Fibroblast of villous mesenchyme (primary cell): ENCODE measurements at places on chromosomes 1 and 21. TPM values are rescaled to one million over a fixed set of nuclear protein-coding genes. Genes with fewer than 3 reads are reported as not detected.
A peak's percentile ranks its signal among the peaks of the same experiment; 100 is the strongest.

DNA sequence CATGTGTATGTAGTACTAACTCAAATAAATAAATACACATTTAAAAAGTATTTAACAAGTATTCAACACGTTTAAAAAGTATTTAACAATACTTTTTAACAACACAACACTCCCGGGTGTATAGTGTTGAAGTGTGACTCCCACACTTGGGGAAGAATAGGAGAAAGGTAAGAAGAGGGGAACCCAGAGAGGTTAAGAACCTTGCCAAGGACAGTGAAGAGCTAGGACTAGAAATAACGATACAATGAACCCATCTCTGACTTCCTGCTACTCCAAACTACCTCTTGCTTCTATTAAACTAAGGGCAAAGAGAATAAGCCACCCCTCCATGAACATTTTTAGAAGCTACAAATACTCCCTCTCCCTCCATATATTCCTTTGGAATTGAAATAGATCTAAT lies 1.7 kb upstream of the GFI1 start:
- DNase-seq = no peak

DNA sequence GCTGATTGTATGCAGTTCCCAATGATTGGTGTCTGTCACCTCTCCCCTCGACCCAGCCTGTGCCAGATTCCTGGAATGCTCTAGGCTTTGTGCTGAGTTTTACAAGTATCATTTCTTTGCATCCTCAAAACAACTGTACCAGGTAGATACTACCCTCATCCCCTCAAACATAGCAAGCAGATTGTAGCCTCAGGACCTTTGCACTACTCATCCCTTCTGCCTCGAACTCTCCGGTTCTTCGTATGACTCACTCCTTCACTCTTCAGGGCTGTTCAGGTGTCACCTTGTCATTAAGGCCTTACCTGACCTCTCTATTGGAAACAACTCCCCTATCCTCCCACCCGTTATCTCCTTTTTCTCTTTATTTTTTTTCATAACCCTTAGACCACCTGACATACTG lies 8.0 kb downstream of the KCNC4 start:
- no peak for DNase-seq

- DNase-seq = no peak
These were observed 74.4 kb downstream of the RWDD3 start for GRCh38 chr1:95308276-95309030.

- DNase-seq = no peak
These were observed 84.9 kb upstream of the CXADR start for GRCh38 chr21:17427831-17428483.

DNA sequence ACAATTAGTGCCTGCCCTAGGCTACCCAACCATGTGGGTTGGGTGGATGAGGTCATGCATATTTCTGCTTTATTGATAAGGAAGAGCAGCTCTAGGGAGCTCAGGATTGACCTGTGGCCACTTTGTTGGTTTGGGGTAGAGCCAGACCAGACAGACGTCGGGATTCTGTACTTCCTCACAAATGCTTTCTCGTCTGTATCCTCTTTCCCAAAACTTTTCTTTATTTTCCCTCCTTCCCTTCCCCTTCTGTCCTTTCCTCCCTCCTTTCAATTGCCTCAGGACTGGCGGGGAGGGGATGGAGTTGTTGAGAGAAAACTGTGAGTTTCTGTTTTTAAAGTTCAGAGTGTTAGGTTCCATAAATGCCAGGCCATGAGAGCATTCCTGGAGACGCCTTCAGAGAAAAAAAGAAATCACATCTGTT lies 68.0 kb downstream of the UCK2 start:
- peak; percentile 88 for DNase-seq

Gene VANGL2
- not detected in 2 replicates for total RNA-seq

Gene PLA2G2E
- total RNA-seq = not detected in 2 replicates

GRCh38 chr21:28308516-28308915 lies 684.2 kb downstream of the LTN1 start:
- no peak for DNase-seq

DNA sequence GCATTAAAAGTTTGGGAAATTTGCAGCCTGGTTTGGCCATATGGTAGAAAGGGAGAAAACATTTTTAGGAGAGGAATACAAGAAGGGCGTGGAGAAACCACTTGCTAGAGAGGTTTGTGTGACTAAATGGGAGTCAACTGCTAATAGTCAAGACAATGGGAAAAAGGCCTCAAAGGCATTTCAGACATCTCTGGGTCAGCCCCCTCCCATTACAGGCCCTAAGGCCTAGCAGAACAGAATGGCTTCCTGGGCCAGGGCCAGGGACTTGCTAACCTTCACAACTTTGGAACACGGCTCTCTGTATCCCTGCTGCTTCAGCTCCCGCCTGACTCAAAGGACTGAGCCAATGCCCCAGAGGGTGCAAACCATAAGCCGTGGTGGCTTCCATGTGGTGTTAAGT lies 752.3 kb upstream of the ADAMTS5 start:
- no peak for DNase-seq

Gene CFHR5
- total RNA-seq = not detected in 2 replicates

Gene ITGB2
- under 0.01 and 0.43 TPM in 2 replicates for total RNA-seq

Gene ERVH48-1
- under 0.01 TPM in 1 of 2 replicates, not detected in the other for total RNA-seq

DNA sequence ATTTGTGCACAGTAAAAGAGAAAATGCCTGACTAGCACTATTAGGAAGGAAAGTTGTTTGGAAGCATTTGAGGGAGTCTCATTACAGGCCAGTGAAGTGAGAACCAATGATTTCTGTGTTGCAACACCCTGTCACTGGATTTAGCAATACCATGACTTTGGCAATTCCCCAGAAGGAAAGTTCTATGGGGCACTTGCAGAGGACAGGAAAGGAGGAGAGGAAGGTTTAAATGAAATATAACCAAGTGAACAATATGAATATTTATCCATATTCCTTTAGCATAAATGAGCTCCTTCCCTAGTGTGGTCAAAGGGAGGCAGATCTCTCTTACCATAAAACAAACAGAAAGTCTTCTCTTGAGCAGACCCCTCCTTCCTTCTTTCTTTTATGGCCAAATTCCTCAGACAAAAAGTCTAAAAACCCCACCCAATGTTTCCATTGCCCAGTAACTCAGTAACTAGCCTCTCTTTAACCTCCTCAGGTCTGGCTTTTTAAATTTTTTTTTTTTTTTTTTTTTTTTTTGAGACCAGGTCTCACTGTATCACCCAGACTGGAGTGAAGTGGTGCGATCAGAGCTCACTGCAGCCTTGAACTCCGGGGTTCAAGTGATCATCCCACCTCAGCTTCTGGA lies 5.5 kb downstream of the TLR5 start:
- DNase-seq = peak; percentile 85

Gene LMX1A
- total RNA-seq = not detected in 2 replicates

GRCh38 chr1:149848340-149849110 lies 50.8 kb upstream of the BOLA1 start:
- peak; percentile 20 for DNase-seq

DNA sequence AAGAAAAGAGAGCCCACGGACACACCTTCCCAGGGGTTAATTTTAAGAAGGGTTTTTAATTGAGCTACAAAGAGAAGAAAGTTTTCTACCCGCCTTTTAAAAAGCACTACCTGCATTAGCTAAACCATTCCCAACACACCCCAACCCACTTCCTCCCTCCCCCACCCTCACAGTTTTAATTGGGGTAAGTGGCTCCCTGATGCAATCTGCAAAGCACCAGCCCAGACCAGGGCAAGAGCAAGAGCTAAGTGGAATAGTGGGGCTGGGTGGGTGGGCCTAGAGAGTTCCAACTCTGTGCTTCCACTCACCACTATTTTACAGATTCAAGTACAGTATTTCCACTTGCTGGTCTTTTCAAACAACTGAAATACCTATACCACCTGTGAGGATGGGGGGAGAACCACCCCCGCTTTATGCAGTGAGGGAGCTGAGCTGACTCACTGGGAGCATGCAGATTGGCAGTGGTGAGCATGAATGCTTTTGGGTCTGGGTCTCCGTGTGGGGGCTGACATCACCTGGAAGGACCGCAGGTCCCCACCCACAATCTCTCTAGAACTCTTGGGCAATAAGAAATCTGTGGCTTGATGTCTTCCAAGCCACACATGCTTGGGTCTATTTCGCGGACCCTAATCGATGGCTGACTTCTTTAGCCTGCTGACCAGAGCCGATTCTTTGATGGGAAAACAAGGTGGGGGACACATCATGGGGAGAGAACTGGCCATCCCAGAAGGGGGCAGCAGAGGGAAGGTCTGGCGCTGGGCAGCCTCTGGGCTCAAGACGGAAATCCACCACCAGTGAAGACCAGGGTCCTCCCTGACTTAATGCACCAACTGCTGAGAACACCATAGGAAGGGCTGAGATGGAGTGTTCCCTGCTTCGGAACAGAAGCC lies 95.5 kb downstream of the SSBP3 start:
- DNase-seq = peak; percentile 58

DNA sequence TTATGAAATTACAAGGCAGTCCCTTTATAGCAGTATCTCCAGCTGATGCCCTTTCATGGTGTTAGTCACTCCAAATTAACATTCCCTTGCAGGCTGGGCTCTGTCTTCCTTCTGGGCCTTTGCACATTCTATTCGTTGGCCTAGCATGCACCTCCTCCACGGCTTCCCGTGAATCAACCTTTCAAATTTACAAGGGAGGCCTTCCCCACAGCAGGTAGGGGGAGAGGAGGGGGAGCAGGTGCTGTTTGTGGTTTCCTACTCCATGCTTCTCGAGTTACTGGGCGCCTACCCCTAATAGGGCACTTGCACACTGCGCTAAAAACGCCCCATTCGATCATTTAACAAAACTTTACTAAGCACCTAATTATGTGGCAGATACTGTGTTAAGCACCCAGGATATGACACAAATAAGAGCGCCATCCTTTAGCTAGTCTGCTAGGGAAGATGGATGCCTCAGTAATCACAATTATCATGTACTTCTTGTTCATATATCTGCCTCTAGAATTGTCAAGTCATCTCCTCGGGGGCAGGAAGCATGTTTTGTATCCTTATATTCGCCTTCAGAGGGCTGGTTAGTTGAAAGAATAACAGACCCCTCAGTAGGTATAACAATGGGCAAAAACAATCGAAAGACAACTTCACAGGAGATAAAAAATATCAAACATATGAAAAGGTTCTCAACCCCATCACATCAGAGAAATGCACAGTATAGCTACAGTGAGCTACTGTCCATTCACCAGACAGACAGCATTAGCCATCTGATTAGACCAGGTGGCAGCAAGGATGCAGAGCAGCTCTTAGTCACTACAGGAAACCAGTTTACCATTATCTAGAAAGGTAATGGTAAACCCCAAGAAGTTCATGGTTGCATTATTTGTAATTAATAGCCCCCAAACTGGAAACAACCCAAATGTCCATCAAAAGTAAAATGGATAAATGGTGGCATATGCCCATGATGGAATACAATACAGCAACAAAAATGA lies 1.7 kb upstream of the ADAR start:
- DNase-seq = no peak

Gene PLA2G5
- total RNA-seq = 0.32 TPM in 1 of 2 replicates, not detected in the other

DNA sequence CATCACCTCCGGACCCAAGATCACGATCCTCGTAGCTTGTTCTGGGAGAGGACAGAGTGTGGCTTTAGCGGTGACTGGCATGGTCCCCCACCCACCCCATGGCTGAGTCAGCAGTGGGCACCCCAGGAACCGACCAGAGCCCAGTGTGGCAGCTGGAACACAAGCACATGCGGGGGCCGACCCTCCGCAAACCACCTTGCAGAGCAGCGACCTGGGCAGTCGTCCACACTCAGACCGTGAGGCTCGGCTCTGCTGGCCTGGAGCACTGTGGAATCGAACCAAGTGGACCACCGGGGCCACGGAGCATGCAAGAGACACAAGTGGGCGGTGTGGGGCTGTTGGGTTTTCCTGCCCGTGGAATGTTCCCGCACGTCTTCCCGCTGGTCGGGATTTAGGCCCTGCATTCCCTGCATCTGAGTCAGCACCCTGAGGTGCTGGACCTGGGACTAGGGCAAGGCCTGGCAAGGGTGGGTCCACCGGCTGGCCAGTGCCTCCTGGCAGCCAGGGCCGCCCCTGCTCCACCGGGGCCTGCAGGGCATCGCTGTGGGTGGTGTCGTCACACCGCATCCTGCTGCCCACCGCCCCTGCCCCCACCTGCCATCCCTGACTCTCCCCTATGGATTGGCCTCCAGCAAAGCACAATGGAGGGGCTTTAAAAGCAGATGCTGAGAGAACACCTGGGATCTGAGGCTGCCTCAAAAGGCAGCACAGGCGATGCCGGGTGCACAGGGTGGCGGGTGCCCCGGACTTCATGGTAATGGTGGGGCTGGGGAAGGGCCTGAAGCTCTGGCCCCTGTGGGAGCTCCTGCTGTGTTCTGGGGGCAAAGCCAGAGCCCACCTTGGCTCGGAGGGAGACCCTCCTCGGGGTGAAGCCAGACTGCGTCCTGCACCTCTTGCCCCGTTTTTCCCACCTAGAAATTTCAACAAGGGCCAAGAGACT lies 18.5 kb downstream of the MORN1 start:
- no peak for DNase-seq

DNA sequence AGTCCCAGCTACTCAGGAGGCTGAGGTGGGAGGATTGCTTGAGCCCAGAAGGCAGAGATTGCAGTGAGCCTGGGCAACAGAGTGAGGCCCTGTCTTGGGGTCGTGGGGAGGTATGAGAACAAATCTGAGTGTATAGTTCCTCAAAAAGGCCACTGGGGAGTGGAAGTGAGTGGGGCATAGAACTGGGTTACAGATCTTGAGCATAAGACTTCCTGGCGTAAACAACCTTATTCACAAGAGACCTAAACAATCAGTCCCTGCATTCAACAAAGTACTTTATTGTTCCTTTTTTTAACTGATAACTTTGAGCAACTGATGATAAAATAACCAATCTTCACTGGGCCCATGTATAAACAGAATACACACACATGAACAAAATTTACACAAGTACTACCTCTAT lies 72.7 kb upstream of the MUTYH start:
- no peak for DNase-seq

Gene PATJ
- total RNA-seq = 6.8 and 9.5 TPM in 2 replicates

Gene FAM72B
- 0.97 and 5.2 TPM in 2 replicates for total RNA-seq

DNA sequence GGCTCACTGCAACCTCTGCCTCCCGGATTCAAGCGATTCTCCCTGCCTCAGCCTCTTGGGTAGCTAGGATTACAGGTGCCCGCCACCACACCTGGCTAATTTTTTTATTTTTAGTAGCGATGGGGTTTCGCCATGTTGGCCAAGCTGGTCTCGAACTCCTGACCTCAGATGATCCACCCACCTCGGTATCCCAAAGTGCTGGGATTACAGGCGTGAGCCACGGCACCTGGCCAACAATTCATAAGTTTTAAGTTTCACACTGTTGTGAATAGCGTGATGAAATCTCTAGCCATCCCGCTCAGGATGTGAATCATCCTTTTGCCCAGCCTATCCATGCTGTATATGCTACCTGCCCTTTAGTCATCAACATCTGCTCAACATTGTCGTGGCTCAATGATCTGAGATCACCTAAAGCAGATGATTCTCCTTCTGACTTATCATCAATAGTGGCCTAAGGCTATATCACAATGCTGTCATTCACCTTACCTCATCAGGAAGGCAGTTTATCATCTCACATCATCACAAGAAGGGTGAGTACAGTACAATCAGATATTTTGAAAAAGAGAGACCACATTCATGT lies 2.6 kb downstream of the PFDN2 start:
- peak; percentile 91 for DNase-seq

- DNase-seq = no peak
These were observed 1.3 kb downstream of the CLDN19 start for GRCh38 chr1:42738678-42739226.

Gene MYCL
- under 0.01 TPM in 1 of 2 replicates, not detected in the other for total RNA-seq
